ENCODE measurements at places on chromosomes 3 and 15.

GRCh38 chr15:57457726-57458125 lies 81.4 kb downstream of the CGNL1 start:
- no peak for DNase-seq

DNA sequence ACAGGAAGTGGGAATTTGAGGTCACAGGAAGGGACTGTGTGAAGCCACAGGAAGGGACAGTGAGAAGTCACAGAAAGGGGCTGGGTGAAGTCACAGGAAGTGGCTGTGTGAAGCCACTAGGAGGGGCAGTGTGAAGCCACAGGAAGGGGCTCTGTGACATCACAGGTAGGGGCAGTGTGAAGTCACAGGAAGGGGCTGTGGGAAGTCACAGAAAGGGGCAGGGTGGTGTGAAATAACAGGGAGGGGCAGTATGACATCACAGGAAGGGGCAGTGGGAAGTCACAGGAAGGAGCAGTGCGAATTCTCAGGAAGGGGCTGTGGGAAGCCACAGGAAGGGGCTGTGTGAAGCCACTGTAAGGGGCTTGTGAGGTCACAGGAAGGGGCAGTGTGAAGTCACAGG lies 35.8 kb downstream of the GASK1A start:
- no peak for DNase-seq

DNA sequence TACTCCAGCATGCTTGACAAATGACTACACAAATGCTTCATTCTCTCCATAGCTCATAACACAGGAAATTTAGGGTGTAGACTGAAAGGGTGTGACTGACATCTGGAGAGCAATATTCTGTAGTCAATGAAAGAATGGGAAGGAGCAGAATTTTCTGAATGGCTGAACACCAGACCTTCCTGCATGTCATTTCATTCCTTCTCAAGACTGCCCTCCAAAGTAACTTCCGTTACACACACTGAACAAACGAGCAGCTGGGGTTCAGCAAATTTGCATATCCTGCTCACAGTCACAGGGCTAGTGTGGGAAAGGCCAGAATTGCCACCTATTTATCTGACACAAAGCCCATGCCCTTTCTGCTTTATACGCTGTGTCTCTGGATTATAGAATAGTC lies 325.0 kb upstream of the CFAP20DC start:
- no peak for DNase-seq

- DNase-seq, result peak; percentile 28
Measured at GRCh38 chr3:142595581-142595950, 627 bp upstream of the PLS1 start.

DNA sequence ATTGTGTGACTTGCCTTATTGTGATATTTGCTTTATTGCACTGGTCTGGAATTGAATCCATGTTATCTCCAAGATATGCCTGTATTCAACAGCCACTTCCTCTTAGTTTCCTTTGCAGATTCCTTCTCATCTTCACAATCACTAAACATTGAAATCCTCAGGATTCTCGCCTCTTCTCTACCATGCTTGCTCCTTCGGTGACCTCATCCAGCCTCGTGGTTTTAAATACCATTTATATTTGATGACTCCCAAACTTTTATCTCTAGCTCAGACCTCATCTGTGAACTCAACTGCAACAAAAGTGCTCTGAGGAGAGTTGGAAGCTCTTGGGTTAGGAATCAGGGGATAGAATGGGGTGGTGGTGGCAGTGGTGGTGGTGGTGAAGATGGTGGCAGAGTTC lies 19.9 kb downstream of the POLR2M start:
- no peak for DNase-seq

DNA sequence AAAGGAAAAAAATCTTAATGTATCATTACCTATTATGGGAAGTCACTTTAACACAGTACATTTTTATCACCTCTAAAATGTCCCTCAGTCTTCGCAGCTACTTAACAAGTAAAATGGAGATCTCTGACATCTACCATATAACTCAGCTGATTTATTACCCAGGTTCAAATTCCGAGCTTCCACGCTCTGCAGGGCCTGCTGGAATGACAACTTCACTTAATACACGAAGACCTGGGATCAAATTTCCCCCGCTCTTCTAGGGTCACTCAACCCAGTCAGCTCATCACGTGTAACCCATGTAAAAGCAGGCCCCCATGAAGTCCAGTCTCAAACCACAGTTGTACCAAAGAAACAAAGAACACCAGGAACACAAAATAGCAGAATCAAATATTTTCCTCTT lies 44.2 kb upstream of the ACP3 start:
- DNase-seq, result no peak

DNA sequence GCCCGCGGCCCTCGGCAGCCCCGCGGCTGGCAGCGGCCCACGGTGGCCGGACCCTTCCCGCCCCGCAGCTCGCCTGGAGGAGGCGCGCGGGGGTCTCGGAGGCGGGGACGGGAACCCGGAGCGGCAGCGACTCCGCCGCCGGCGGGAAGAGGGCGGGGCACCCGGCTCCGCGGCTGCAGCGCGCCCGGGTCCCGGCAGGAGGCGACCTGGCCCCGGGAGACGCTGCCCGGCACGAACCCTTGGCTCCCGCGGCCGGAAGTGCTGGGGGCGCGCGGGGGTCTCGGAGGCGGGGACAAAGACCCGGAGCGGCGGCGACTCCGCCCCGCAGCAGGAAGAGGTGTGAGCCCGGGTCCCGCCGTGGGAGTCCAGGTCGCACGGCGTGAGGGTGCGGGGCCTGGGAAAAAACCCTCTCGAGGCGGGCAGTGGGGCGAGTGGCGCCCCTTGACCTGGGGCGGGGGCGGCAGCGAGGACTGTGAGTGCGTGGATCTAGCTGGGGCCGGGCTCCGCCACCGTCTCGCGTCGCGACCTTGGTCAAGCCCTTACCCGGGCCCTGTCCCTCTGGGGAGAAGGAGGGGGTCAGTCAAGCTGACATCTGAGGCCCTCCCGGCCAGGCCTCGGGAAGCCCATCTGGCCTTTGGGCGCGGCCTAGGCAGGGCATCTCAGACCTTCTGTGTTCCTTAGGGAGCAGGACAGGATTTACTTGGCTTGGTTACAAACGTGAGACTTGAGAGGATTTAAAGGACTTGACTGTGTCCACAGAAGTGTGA lies at the start of gene CIB2:
Gene CIB2 (minus strand): TSS at position 151 of the 767 bp plus-strand sequence. CDS start 230 bp downstream, outside the sequence.
- peak; percentile 56 for DNase-seq

- no peak for DNase-seq
Measured at GRCh38 chr3:70064194-70064779, 64.8 kb downstream of the SAMMSON start.

- DNase-seq, result no peak
Measured at GRCh38 chr15:58626378-58626777, 123.1 kb downstream of the ADAM10 start.
